Stimulated activated CD4-positive, alpha-beta T cell treated with anti-CD3 and anti-CD28 coated beads, Interleukin-15, amount 100 ng/mL, for 24 hours (primary cell): ENCODE measurements at places on chromosomes 5 and 9.

GRCh38 chr5:146042628-146043279 lies 62.6 kb downstream of the PLAC8L1 start:
- no peak for DNase-seq

DNA sequence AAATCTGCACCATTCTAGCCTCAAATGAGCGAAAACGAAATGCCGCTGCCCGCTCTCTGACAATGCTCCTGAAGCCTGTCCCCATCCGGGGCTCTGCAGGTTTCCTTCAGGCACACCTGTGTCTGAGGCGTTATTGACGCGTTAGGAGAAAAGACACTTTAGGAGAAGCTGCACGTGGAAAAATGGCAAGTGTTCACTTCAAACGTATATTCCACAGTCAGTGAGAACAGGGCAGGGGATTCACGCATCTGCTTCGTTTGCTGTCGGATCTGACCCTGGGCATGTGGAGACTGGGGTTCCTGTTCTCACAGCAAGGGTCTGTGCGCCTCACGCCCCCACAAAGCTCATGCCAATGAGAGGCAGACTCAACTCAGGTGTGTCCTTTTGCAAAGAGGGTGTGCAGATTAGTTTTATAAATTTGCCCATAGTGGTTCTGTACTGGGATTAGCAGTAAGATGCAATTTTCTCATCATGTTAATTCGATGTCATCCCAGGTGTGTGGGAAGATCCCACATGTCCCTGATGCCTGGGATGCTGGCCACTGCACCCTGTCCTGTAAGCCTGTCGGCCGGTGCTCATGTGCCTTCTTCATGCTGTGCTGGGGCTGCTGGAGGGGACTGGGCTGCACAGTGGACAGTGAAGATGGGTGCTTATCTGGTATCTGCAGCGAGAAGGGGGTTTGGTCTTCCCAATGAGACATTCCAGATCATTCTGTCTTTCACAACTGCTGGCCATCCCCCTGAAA lies 11.2 kb upstream of the TBC1D9B start:
- DNase-seq = no peak

DNA sequence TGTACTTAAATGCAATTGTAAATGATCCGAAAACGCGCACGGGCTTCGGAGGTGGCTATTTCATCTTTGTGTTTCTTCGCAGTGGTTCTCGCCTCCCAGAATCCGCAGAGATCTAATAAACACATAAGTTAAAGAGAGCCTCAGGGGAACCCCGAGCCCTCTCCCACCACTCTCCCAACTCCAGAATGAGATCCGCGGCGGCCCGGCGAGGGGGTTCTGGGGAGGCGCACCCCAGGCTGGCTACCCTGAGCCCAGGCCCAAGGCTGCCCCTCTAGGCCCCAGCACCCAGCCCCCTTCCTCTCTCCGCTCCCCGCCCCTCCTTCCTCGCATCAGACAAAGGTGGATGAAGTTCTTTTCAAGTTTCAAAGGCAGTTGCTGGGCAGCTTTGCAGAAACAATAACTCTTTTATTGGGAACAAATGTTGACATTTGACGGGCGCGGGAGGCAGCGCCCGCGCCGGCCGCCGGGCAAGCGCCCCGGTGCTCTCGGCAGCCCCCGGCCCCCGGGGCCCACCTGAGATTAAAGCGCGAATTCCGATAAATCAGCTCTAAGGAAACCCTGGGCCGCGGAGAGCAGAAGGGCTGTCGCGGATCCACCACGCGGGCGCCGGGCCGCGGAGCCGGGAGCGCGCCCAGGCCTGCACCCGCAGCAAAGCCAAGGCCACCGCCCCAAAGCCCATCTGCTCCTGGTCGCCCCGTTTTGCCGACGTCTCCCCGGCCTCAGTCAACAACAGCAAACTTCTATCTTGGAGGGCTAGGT lies 8.4 kb downstream of the IRX2 start:
- DNase-seq = no peak

DNA sequence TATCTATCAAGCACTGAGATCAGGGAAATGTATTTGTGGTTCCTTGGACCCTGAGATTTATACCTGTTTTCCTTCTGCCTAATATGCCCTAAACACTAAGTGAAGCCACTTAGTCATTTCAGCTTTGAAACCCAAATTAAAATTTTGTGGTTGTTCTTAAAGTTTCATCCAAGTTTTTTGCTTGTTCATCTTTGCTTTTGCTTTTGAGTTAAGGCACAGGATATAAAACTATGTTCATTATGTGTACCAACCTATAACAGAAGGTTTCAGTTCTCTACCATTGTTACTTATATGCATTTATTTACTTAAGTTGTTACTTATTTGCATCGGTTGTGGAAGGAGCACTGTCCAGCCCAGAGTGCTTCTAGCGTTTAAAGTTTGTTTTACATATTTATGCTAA lies 382.3 kb downstream of the PTPRD start:
- no peak for DNase-seq

DNA sequence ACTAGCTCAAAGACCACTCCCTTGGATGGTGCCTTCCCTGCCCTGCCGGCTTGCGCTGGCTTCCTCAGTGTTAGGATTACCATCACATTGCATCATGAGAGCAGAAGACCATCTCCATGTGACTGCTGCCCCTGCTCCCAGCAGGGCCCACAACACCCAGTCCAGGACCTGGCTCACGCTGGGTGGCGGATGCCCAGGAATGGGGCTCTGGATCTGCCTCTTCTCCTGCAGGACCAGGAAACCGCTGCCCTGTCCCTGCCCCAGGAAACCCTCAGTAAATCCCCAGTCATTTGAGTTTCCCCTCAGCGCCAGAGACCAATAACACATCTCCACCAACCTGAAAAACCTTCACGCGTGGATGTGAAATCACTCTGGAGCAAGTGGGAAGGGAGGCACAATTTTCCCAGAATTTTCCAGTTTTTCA lies 3.3 kb upstream of the RNF44 start:
- DNase-seq = no peak

DNA sequence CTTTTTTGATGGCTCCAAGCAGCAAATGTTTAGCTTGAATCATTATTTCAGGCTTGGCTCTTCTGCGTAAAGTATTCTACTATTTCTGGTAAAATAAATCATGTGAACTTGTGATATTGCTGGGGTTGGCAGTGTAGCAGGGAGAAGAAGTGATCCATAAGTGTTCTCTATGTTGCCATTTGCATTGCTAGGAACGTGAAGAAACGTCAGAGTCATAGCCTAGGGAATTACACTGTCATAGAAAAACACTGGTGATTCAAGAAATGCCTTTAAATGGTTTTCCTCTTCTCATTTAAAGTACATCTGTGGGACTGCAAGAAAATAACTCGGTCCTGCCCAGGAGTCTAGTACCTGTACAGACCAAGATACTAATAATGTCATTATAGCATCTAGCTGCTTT lies 162.3 kb downstream of the PBX3 start:
- DNase-seq = no peak

DNA sequence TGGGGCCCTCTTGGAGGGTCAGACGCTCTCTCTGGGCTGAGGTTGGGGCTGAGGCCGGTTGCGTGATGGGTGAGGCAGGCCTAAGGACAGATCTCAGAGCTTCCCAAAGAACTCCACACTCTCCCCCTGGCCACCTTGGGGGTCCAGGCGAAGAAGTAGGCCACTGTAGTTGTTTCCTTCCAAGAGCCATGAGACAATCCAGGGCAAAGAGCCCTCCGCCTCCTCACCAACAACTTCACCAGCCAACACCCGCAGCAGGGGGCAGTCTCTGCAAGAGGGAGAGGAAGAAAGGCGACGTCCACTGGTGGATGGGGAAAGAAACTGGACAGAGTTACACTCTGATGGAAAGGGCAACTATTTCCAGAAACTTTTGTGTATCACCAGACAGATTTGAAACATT lies 10.7 kb downstream of the SLC35A4 start:
- no peak for DNase-seq

GRCh38 chr9:113416149-113416721 lies 5.7 kb downstream of the C9orf43 start:
- DNase-seq = no peak

DNA sequence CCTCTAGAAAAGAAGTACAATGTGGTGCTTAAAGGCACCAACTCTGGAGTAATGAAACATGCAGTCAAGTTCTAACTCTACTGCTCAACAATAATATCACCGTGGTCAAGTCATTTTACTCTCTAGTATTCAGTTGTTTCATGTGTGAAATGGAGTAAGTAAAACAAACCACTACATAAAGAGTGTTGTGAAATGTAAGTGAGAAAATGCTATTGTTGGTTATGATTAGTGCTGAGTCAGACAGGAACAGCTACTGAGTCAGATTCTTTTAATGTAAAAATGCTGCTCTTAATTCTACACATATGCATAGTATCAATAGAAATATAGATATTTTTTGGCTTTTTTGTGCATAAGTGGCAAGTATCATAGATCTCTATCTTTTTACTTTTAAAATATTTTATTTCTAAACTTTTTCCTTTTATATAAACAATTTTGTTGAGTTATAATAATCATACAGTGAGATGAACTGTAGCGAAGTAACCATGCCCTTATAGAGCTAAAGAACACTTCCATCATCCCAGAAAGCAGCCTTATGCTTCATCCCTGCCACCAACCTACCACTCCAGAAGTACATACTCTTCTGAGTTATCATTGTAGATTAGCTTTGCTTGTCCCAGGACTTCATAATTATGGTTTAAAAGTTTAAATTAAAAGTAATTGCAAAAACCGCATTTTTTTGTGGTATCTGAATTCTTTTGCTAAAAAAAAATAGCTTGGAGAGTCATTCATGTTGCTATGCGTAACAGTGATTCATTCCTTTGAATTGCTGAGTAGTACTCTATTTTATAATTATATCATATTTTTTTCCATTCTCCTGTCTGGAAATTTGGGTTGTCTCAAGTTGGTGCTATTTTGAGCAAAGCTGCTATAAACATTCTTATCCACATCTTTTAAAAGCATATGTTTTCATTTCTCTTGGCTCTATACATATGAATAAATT lies 548.2 kb upstream of the CLINT1 start:
- DNase-seq = no peak

DNA sequence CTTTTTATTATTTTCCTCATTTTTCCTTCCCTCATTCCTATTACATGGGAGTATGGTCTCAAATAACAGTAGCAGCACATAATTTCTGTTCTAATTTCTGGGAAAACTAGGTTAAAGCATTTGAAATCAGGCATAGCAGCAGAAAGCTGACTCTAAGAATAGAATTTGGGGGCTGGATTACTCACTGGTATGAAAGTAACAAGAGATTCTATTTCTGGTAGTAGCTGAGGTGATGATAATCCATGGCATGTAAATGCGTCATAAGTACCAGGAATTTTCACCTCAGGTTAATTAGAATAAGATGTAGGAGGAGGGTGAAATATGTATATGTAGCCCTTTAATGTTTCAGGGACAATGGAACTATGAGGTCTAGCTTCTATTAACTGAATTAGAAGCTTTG lies 662.0 kb downstream of the PTPRD start:
- no peak for DNase-seq

GRCh38 chr5:35213608-35214007 lies 16.7 kb downstream of the PRLR start:
- DNase-seq = peak; percentile 5

DNA sequence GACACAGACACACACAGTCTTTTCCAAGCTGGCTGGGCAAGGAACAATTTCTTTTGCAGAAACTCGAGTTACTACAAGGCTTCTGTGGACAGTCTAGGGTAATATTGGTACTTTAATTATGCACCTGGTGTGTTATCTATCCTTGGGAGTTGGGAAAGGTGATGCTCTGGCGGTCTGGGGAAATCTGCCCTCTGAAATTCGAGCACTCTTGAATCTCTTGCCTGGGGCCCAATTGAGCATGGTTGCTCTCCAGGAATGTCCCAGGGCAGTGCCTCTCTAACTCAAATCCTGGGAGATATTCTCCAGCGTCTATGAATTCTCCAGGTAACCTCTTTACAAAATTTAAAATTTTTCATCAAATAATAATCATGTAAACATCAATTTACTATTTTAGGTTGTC lies 69.3 kb downstream of the KCNIP1 start:
- no peak for DNase-seq

DNA sequence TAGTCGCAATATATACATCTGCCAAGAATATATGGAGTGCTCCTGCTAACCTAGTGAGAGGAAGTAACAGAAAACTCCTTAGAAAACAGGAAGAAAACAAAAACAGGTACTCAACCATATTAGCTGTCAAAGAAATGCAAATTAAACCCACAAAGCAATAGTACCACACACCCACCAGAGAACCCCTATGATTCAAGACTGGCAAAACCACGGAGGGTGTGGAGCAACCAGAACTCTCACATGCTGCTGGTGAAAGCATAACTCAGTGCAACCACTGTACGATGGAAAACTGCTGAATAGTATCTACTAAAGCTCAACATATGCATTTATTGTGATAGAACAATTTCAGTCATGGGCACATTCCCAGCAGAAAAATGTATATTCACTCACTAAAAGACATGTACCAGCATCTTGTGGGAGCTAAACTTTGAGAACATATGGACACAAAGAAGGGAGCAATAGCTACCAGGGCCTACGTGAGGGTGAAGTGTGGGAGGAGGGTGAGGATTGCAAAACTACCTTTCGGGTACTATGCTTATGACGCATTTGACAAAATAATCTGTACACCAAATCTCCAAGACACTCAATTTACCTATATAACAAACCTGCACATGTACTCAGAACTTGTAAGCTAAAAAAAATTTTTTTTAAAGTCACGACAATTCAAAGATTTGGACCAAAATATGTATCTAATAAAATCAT lies 34.0 kb downstream of the PTPN3 start:
- DNase-seq = peak; percentile 31

GRCh38 chr5:531101-531748 lies 7.0 kb upstream of the SLC9A3 start:
- DNase-seq = no peak

GRCh38 chr9:98491828-98492227 lies 216.9 kb downstream of the GABBR2 start:
- DNase-seq = no peak

GRCh38 chr9:133492061-133493021 lies 13.4 kb upstream of the SLC2A6 start:
- no peak for DNase-seq

- no peak for DNase-seq
Observed at GRCh38 chr5:42520203-42520602, 97.0 kb downstream of the GHR start.

GRCh38 chr9:127163409-127163808 lies 41.0 kb upstream of the ANGPTL2 start:
- DNase-seq = no peak

- DNase-seq = no peak
Observed at GRCh38 chr5:9348401-9348996, 197.4 kb downstream of the SEMA5A start.

DNA sequence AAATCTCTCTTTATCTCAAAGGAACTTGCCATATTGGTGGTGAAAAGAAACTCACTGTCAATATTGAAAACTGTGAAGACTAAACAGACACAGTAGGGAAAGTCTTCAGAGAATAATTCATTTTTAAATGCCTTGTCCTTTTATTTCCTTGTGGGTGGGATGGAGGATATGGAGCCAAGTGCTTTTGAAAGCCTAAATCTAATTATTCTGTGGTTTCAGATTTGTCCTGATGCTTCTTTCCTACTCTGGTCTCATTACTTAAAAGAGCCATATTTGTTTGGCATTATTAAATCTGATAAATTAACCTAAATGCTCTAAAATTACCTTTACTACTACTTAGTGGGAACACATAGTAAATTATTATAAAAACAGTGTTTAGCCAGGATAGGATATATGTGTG lies 258.3 kb upstream of the EFNA5 start:
- no peak for DNase-seq

- no peak for DNase-seq
Observed at GRCh38 chr5:150615141-150615699, 25.2 kb upstream of the SYNPO start.

- no peak for DNase-seq
Observed at GRCh38 chr9:117869287-117869686, 165.1 kb downstream of the TLR4 start.
